ENCODE measurements at places on chromosomes 5 and 9.

DNA sequence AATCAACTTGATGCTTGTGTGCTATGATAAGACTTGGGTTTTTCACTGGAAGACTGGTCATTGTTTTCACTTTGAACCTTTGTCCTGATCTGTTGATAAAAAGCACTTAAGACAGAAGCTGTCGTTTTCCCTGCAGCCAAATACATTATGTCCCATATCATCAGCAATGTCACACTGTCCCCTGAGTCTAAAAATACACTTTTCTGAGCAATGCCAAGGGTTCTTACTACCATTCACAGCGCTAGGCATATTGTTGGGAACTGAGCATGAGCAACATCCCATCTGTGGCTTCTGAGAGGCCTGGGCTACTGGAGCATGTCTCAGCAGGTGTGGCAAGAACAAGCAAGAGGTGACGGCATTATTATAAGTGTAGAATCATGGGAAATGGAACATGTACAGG is 81.8 kb downstream of the SEMA6A start:
- no peak for DNase-seq

GRCh38 chr5:113118765-113119164 is 142.2 kb downstream of the DCP2 start:
- peak; percentile 12 for DNase-seq

GRCh38 chr5:181222630-181223057 is 437 bp upstream of the TRIM41 start:
- DNase-seq = no peak

DNA sequence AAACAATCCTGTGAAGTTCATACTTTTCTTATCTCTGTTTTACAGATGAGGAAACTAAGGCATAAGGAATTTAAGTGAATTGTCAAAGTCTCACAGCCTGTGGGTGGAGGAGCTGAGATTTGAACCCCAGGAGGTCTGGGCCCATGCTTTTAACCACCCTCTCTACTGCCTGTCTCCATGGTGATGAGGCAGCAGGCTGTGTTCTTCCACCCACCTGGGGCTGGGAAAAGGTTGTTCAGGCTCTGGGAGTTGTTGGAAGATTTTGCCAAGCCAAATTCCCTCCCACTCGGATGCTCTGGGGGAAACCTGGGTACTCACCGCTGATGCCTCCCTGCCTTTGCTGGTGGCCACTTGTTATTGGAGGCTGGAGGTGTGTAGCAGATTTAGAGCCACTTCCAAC is 18.3 kb upstream of the SYNPO start:
- DNase-seq = no peak

- no peak for DNase-seq
Measured at GRCh38 chr5:151030056-151030336, 9.6 kb downstream of the GPX3 start.

GRCh38 chr5:118314931-118315330 is 673.4 kb downstream of the DTWD2 start:
- DNase-seq = no peak

GRCh38 chr5:154567155-154567554 is 89.1 kb upstream of the HAND1 start:
- no peak for DNase-seq

- DNase-seq = no peak
Measured at GRCh38 chr5:107321906-107322305, 348.8 kb downstream of the EFNA5 start.

Data from caudate nucleus (tissue), 63 donors.